Motor neuron (in vitro differentiated cells): ENCODE measurements at places on chromosomes 7 and 10.

- peak; percentile 24 for ATAC-seq
Measured at GRCh38 chr10:33189808-33190207, 144.7 kb downstream of the NRP1 start.

GRCh38 chr7:115988401-115988800, 42.2 kb downstream of the TFEC start:
- ATAC-seq: no peak

DNA sequence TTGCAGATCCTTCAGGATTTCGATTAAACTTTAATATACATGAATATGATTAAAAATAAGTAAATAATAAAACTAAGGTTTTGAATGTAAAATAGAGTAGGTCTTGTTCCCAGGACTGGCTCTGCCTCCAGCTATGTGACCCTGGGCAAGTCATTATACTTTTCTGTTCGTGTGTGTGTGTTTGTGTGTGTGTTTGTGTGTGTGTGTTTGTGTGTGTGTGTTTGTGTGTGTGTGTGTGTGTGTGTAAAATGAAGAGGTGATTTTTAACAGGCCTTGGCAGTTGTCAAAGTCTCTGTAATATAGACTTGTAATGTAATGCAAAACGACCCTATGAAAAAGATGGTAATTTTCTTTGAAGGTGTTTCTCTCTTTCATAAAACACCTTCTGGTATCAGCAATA, 79.2 kb downstream of the HGF start:
- ATAC-seq: no peak

DNA sequence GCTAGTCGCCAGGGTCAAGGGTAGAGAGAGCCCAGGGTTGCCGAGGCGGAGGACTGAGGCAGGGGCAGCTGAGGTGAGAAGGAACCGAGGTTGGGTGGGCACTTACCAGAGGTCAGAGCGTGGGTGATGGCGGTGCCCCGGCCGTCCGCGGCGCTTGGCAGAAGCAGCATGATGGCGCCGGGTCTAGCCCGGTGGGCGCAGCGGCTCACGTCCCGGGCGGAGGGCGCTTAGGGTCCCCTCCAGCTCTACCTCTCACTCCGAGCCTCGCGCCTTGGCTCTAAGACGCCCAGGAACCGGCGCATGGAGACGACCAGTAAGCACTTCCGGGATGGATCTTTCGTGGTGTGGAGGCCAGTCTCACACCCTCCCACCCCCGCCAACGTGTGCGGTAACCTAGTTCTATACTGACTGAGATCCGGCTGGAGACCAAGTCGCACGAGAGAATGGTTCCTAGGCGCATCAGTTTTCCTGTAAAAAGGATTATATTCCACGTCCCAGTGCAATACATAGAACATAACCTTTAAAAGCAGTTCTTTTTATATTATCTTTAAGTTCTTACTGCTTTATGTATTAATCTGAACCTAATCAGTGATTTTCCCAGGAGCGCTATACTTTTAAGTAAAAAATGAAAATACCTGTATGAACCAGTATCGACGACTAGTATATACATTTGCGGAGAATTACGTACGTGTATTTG, at the start of gene DNAJC2:
Gene DNAJC2 (minus strand): TSS at position 315 of the 697 bp plus-strand sequence. CDS start 145 bp downstream, at position 170.
- ATAC-seq: peak; percentile 92

- no peak for ATAC-seq
Measured at GRCh38 chr10:108104551-108105156, 940.1 kb upstream of the SORCS1 start.

DNA sequence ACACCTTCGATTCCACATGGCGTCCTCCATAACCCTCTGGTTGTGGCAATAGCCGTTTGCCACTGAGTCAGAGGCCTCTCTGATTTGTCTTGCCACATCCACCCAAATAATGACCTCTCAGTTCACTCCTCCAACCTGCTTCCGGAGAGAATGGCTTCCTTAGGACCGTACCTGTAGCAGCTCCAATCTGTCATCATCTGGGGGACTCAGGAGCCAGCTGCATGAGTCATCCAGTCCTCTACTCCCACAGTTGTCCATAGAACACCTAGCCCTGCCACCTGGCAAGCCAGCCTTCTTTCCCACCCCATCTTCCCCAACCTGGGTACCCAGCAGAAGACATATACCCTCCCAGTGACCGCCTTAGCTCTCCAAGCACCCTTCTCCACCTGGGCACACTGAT, 64.4 kb upstream of the MXI1 start:
- ATAC-seq: no peak

DNA sequence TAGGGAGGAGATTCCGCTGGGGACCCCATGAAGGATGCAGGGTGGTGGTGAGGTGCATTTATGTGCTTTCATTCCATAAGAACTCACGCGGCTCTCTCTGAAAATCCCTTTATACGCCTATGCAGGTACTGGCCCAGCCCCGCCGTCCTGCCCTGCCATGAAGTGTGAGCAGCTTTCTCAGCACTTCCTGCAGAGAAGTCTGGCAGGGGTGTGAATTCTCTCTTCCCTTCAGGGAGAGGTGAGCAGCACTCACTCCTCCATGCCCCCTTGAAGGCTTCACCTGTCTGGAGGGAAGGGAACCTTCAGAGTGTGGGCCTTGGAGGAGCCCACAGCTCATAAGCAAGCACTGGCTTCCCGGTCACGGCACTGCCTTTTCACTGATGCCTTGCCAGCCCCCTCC, 34.0 kb downstream of the PPP2R2D start:
- no peak for ATAC-seq
